ENCODE measurements at places on chromosomes 13 and 19.

- peak; percentile 81 for DNase-seq
Observed at GRCh38 chr19:4400135-4400936, at the start of gene SH3GL1. TSS of gene SH3GL1 (minus strand) at chr19:4400547. CDS start at chr19:4400368, 179 bp downstream.

- DNase-seq = peak; percentile 79
Observed at GRCh38 chr13:53075356-53076041, 46.9 kb downstream of the OLFM4 start.

DNA sequence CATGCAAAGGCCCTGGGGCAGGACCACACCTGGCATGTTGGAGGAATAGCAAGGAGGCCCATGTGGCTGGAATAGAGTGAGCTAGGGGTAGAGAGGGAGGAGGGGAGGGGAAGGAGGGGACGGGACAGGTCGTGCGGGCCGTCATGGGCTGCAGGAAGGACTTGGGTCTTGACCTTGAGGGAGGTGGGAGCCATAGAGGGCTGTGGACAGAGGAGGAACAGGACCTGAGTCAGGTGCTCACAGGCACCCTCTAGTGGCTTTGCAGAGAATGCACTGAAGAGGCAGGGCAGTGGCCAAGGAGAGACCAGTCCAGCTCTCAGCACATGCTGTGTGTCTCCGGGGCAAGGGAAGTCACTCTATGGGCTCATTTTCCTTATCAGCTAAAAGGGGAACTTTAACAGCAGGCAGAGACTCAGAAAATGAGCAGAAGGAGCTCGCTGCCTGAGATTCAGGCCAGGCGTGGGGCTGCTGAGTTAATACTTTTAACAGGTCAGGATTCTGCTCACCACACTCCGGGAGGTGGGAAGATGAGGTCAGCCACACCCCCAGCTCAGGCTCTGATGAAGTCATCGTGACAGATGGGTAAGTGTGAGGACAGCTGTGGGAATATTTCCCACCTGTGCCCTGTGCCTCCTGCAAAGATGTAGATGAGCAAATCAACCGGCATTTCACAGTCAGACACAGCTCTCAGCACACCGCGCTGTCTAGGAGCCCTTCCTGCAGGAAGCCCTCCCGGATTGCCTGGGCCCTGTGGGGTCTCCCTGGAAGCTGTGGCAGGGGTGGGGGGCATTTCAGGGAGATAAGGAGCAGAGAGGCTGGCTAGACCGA lies 6.0 kb upstream of the TNFAIP8L1 start:
- peak; percentile 98 for DNase-seq

GRCh38 chr13:50410921-50411746 lies 395.9 kb downstream of the KCNRG start:
- no peak for DNase-seq

DNA sequence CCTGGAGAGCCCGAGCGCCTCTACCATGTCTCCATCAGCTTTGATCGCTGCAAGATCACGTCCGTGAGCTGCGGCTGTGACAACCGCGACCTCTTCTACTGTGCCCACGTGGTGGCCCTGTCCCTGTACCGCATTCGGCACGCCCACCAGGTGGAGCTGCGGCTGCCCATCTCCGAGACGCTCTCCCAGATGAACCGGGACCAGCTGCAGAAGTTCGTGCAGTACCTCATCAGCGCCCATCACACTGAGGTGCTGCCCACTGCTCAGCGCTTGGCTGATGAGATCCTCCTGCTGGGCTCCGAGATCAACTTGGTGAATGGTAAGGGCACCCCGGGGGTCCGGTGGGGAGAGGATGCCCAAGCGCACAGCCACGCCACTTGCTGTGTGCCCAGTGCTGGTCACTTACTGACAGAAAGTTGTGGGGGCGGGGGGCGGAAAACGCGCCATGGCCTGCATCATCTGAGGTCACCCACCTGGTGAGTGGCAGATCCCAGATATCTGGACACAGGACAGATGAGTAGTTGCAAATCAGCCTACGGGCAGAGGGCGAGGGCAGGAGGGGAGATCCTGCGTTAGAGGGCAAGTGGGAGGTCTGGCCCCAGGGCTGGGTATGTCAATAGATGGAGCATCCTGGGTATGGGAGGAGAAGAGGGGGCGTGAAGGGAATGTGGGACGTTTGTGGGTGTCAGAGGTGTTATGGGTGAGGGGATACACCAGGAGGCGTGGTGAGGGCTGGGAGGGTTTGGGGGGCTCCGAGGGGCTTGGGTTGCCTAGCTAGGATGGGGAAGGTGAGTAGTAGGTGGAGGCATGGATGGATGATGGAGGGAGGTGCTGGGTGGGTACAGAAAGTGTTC lies 9.8 kb downstream of the ZSWIM4 start:
- DNase-seq = no peak

Measured in NCI-H524 (cell line).